ENCODE measurements at places on chromosomes 5 and 9.

GRCh38 chr5:17024686-17025180, 88.6 kb upstream of the MYO10 start:
- no peak for DNase-seq

DNA sequence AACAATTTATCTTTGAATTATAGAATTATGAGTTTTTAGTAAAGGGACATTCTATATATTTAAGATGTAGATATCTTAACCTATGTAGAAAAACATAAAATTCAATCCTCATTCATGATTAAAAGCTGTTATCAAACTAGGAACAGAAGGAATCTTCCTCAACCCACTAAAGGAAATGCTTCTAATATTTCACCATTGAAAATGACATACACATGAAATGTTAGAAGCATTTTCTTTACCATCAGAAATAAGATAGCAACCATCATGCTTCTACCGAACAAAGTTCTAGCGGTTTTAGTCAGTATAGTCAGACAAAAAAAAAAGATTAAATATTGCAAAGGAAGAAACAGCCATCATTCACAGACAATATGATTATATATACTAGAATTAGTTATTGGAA, 32.2 kb downstream of the SHOC1 start:
- no peak for DNase-seq

DNA sequence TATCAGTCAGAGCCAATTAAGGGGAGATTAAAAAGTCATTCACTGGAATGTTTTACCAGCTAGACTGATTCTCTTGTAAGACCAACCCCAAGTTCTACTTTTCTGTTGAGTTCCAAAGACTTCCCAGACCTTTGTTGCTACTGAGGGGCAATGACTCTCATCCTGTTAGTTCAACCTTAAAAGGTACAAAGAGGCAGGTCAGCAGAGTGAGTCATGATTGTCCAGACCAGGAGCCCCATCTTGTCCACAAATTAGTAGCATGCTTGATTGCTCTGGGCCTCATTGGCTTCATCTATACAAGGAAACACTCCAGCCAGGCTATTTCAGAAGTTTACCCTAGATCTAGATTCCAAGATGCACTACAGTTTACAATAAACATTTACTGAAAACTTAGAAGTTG, 79.9 kb upstream of the IL7R start:
- DNase-seq = no peak

DNA sequence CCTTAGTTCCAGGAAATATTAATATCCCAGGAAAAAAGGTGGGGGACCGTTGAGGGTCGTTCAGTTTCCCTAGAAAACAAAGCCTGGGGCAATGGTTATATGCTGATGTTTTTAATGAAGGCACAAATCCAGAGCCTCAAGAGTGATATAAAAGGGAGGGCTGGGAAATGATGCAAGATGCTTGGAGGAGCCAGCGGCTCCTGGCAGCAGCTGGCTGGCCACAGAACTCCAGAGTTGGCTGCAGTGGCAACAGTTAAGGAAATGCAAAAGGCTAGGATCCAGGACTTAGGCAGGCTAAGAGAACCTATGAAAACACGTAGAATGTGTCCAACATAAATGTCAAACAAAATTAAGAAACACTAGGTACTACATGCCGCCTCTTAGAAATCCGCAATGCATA, 31.0 kb upstream of the B4GALT1 start:
- no peak for DNase-seq

All from breast epithelium (tissue), 4 donors.